Stimulated activated CD8-positive, alpha-beta memory T cell treated with anti-CD3 and anti-CD28 coated beads, Interleukin-2, amount 100 ng/mL, for 1 hour (primary cell): ENCODE measurements at places on chromosomes 1 and 21.

- DNase-seq, result peak; percentile 77
Observed at GRCh38 chr21:37564341-37564923, 197.9 kb downstream of the DYRK1A start.

GRCh38 chr1:15775706-15776105, 17.1 kb downstream of the FBLIM1 start:
- DNase-seq, result no peak

- DNase-seq, result no peak
Observed at GRCh38 chr1:234111458-234112142, 207.1 kb downstream of the SLC35F3 start.

GRCh38 chr1:94025383-94026340, 95.3 kb downstream of the ABCA4 start:
- DNase-seq, result no peak

- DNase-seq, result no peak
Observed at GRCh38 chr21:33237486-33237885, 7.7 kb downstream of the IFNAR2 start.

GRCh38 chr1:155013632-155014031, 11.0 kb downstream of the ZBTB7B start:
- no peak for DNase-seq

- DNase-seq, result no peak
Observed at GRCh38 chr1:240917976-240918375, 306.0 kb upstream of the GREM2 start.
